Breast epithelium (tissue), 4 donors: ENCODE measurements at places on chromosomes 1 and 21. TPM values are rescaled to one million over a fixed set of nuclear protein-coding genes. Genes with fewer than 3 reads are reported as not detected.
A peak's percentile ranks its signal among the peaks of the same experiment; 100 is the strongest.

GRCh38 chr1:219041141-219041540 lies 132.5 kb upstream of the LYPLAL1 start:
- no peaks in the 10 kb centered on the region for H3K36me3 ChIP-seq
- H3K27me3 ChIP-seq = no peaks in the 10 kb centered on the region
- no peak overlapping the region for H3K27ac ChIP-seq
- H3K4me3 ChIP-seq = no peak overlapping the region
- H3K4me1 ChIP-seq = no peaks in the 10 kb centered on the region

GRCh38 chr1:46302641-46303037 lies 777 bp downstream of the LRRC41 start:
- peak overlapping the region; percentile 98 for H3K27ac ChIP-seq
- H3K36me3 ChIP-seq = no peaks in the 10 kb centered on the region
- peaks cover 21% of the 10 kb centered on the region for H3K4me1 ChIP-seq
- no peaks in the 10 kb centered on the region for H3K27me3 ChIP-seq

DNA sequence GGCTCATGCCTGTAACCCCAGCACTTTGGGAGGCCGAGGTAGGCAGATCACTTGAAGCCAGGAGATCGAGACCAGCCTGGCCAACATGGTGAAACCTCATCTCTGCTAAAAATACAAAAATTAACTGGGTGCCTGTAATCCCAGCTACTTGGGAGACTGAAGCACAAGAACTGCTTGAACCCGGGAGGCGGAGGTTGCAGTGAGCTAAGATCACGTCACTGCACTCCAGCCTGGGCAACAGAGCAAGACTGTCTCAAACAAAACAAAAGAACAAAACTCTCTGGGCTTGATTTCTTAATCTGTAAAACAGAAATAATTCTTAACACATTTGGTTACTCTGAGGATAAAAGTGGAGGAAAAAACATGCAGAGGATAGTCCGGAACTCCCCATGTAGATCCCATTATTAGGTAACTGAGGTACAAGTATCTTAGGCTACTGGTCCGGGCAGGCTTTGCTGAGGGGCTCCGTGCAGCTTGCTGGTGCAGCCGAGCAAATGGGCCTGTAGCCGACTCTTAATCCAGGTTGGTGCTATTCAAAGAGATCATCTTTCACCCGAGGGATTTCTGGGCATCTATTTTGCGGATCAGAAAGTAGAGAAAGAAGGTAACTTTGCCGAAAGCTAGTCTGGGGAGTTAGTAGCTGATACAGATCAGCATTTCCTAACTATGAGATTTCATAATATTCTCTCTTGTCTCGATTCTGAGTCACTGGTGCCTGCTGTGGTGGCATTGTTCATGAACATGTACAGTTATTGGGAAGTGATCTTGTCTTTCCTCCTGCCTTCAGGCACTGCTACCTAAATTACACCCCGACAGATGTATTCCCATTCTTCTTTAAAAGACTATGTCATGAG lies 56.8 kb downstream of the NFIA start:
- H3K4me3 ChIP-seq = peak overlapping the region; percentile 34
- no peak for DNase-seq
- H3K4me1 ChIP-seq = peaks cover 4% of the 10 kb centered on the region
- H3K36me3 ChIP-seq = no peaks in the 10 kb centered on the region

Gene AGO3
- 28.2 TPM for total RNA-seq

Gene DCDC2B
- 0.33 TPM for total RNA-seq

DNA sequence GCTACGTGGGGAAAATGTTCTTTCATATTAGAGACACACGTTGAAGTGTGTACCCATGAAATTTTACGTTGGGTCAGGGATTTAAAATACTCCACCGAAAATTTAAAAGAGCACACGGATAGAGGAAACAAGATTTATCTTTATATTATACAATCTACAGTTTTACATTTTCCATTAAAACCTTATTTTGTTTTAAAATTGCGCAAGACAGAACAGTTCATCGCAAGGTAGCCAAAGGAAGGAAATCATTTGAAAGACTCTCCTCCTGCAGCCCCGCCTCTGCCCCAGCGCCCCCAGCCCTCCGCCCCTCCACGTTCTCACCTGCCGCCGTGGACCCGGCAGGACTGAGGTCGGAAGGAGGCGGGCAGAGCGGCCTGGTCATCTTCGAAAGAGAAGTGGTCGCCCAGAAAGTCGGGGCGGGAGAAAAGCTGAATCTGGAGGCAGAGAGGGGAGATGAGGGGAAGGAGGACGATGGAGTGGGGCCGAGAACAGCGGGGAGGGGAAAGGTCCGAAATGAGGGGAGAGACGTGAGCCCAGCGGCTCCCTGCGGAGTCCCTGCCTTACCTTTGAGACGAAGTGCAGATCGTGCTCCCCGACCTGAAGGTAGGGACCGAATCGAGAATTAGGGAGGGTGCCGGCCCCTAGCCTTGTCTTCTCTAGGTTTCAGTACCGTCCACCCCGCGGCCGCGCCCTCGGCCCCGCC lies 18.0 kb downstream of the CRYBG2 start:
- no peaks in the 10 kb centered on the region for H3K27me3 ChIP-seq
- H3K27ac ChIP-seq = no peak overlapping the region
- H3K36me3 ChIP-seq = no peaks in the 10 kb centered on the region
- H3K4me1 ChIP-seq = no peaks in the 10 kb centered on the region
- no peak for DNase-seq

GRCh38 chr1:187244623-187245022 lies 415.9 kb downstream of the PLA2G4A start:
- no peak overlapping the region for H3K4me3 ChIP-seq
- no peak overlapping the region for H3K27ac ChIP-seq
- H3K4me1 ChIP-seq = no peaks in the 10 kb centered on the region

DNA sequence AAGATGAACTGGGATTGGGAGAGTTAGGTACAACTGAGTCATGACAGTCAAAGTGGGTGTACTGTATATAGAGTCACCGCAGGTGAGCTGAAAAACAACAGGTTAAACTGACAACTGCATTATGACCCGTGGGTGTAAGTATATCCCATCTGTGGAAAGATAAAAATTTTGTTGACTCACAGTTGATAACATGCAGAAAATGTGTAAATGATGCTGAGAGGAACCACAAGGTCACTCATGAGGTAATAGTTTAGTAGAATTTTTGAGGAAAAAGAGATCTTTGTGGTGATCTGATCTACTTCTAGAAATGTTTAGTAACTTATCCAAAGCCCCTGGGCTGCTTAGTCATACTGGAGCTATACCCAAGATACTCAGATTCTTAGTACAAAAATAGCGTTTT lies 838 bp downstream of the OR2C3 start:
- H3K4me3 ChIP-seq = no peak overlapping the region
- no peaks in the 10 kb centered on the region for H3K27me3 ChIP-seq
- no peak for DNase-seq
- H3K27ac ChIP-seq = no peak overlapping the region
- no peaks in the 10 kb centered on the region for H3K4me1 ChIP-seq

GRCh38 chr1:62198781-62199125 lies 4.1 kb downstream of the L1TD1 start:
- H3K4me3 ChIP-seq = no peak overlapping the region
- H3K36me3 ChIP-seq = no peaks in the 10 kb centered on the region
- H3K27ac ChIP-seq = no peak overlapping the region
- no peaks in the 10 kb centered on the region for H3K4me1 ChIP-seq
- peaks cover 13% of the 10 kb centered on the region for H3K27me3 ChIP-seq

DNA sequence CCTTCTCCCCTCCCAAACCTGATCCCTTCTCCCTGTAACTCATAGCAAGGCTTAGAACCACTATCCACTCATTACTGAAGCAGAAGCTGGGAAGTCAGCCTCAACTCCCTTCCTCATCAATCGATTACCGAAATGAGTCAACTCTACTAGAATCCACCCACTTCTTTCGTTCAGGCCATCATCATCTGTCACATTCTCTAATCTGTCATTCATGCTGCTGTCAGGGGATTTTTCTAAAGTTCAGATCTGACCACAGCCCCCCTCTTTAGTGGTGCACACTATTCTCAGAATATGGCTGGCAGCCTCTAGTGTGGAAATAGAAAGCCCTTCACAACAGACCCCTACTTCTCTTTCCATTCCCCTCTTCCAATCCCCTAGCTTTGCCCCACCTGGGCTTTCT lies 5.1 kb downstream of the NT5C1A start:
- H3K36me3 ChIP-seq = no peaks in the 10 kb centered on the region
- no peak overlapping the region for H3K27ac ChIP-seq
- no peaks in the 10 kb centered on the region for H3K27me3 ChIP-seq
- no peak overlapping the region for H3K4me3 ChIP-seq

DNA sequence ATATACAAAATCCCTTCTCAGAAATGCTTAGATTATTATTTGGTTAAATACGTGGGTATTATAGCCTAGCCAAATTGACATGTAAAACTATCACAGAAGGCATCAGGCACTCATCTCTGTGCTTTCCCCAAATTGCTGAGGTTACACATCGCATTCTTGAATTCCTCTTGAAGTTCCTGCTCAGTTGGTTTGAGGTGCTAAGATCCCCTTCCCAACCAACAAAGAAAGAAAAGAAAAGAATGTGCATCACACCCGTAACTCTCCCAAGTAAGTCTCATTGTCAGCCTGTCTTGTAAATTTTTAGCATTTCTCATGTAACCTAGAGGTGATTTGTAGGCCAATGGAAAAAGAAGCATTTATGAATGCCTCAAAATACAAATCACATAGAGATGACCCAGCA lies 539.2 kb upstream of the PRMT6 start:
- H3K36me3 ChIP-seq = no peaks in the 10 kb centered on the region
- no peak overlapping the region for H3K27ac ChIP-seq
- H3K4me1 ChIP-seq = no peaks in the 10 kb centered on the region
